ENCODE measurements at places on chromosomes 16 and 17.
A peak's percentile ranks its signal among the peaks of the same experiment; 100 is the strongest.

GRCh38 chr16:27332105-27332504 lies 18.3 kb downstream of the IL4R start:
- ATAC-seq: no peak
- peaks cover 100% of the 10 kb centered on the region for H3K4me1 ChIP-seq
- H3K27me3 ChIP-seq: no peaks in the 10 kb centered on the region

- no peaks in the 10 kb centered on the region for H3K36me3 ChIP-seq
- no peak for ATAC-seq
- no peak overlapping the region for H3K27ac ChIP-seq
- H3K4me3 ChIP-seq: no peak overlapping the region
- H3K4me1 ChIP-seq: no peaks in the 10 kb centered on the region
- H3K27me3 ChIP-seq: peaks cover 9% of the 10 kb centered on the region
Observed at GRCh38 chr17:76233588-76234353, 6.5 kb downstream of the RNF157 start.

GRCh38 chr17:40323391-40324381 lies 14.7 kb downstream of the RARA start:
- no peak overlapping the region for H3K4me3 ChIP-seq
- H3K4me1 ChIP-seq: peaks cover 90% of the 10 kb centered on the region
- no peaks in the 10 kb centered on the region for H3K36me3 ChIP-seq
- no peaks in the 10 kb centered on the region for H3K27me3 ChIP-seq
- H3K27ac ChIP-seq: peak overlapping the region; percentile 68

DNA sequence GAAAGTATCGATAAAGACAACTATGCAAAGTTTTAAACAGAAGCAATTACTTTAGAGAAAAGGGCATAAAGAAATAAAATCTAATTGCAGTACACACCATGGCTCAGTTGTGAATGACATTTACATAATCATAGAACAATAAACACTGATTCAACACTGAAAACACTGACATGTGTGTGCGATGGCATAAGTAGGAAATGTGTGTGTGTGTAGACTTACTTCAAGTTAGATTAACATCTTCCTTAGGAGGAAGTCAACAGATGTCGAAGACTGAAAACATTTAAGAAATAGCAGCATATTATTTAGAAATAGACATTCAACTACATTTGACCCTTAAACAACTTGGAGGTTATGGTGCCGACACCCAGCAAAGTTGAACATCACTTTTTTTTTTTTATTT lies 172.4 kb downstream of the STX8 start:
- no peaks in the 10 kb centered on the region for H3K27me3 ChIP-seq
- ATAC-seq: no peak
- no peaks in the 10 kb centered on the region for H3K36me3 ChIP-seq
- no peaks in the 10 kb centered on the region for H3K4me1 ChIP-seq

DNA sequence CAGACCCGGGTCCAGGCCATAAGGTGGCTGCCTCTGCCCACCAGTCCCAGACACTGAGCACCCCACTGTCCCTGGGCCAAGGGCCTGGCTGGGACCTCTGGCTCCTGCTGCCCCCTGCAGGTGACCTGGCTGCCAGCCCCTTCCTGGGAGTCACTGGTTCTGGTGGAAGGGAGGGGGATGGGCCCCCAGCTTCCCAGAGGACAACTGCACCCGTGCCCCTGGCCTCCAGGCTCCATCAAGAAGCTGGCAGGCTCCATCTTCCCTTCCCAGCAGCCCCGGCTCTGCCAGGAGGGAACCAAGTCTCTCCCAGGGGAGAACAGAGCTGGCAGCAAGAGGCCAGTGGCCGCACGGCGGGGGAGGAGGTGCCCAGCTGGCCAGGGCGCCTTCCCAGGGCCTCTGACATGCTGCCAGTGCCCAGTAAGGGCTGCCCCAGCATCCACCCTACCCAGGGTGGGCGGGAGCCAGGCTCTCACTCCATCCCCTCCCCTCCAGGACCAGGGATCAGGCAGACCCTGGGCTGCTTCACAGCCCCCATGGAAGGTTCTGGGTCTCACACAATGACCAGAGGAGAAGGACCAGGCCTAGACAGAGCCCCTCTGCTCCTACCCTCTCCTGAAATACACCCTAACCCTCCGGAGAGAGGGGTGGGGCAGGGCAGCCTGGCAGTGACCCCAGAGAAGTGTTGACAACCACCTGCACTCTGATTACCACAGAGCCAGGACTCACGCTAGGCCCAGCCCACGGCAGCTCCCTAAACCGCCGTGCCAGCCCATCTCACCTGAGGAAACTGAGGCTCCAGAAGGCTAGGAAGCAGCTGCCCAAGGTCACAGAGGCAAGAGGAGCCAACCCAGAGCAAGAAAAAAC lies 3.6 kb downstream of the CLUH start:
- no peaks in the 10 kb centered on the region for H3K27me3 ChIP-seq
- H3K36me3 ChIP-seq: peaks cover 15% of the 10 kb centered on the region
- H3K4me1 ChIP-seq: peaks cover 78% of the 10 kb centered on the region
- ATAC-seq: no peak

DNA sequence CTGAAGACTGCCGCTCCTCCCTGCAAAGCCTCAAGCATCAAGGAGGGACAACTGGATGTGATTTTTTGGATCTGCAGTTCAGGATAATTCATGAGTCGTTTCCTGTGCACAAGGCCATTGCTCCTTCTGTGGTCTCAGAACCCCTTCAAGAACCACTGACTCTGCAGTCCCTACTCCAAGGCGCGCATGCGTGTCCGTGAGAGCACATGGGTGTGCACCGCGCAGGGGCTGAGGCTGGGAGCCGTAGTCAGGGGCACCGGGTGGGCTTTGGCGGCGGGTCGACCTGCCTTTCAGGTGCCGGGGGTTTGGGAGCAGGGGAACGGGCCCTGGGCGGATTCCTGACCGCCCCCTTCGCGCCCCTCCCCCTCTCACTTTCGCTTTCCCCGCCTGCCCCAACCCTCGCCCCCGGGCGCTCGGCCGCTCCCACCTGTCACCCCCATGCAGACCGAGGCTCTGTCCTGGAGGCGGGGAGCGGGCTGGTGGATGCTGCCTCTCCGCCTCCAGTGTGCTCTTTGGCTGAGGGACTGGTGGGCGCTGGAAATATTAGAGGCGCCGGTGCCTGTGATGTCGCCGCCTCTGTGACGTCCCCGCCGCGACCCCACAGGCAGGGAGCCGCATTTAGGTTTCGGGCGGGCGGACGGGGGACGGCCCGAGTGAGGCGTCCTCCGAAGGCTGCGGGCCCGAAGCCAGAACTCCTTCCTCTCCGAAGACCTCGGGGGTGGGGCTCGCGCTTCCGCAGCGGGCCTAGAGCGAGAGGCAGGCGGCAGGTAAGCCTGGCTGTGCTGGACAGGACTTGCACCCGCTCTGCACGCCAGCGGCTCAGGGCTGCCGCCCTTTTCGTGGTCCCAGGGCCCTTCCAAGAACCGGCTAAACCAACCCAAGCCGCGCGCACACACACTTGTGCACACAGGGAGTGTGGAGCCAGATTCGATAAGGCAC lies at the start of gene SPATA32:
TSS of gene SPATA32 (minus strand) at position 518 of the 939 bp plus-strand sequence. CDS start at position 440, 78 bp downstream.
- no peaks in the 10 kb centered on the region for H3K27me3 ChIP-seq
- peaks cover 37% of the 10 kb centered on the region for H3K36me3 ChIP-seq
- peak within 1 kb of the TSS; percentile 78 for H3K27ac ChIP-seq
- H3K4me3 ChIP-seq: peak within 1 kb of the TSS; percentile 95

DNA sequence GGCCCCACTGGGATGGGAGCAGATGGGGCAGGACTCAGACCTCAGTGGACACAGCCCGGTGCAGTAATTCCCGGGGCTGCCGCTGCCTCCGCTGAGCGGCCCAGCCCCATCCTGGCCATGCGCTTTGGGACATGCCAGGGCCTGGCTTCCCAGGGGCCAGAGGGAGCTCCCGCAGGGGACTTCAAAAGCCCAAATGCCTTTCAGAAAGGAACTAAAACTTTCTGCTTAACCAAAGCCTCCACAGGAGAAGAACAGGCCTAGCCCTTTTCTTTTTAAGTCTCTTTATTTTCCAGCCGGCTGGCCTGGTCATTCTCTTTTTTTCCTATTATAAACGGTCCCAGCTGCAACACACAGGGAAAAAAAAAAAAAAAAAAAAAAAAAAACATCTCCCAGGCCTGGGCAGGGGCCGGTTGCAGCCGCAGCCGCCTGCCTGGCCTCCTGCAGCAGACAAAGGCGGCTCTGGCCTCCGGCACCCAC lies 10.7 kb upstream of the ZNF423 start:
- H3K27me3 ChIP-seq: peaks cover 7% of the 10 kb centered on the region
- no peak for ATAC-seq
- H3K27ac ChIP-seq: no peak overlapping the region

GRCh38 chr17:78240012-78240655 lies 8.7 kb downstream of the TMEM235 start:
- no peak for ATAC-seq
- no peak overlapping the region for H3K4me3 ChIP-seq
- no peaks in the 10 kb centered on the region for H3K27me3 ChIP-seq
- H3K27ac ChIP-seq: no peak overlapping the region
- H3K36me3 ChIP-seq: no peaks in the 10 kb centered on the region
- no peaks in the 10 kb centered on the region for H3K4me1 ChIP-seq
